ENCODE measurements at places on chromosomes 3 and 15. TPM values are rescaled to one million over a fixed set of nuclear protein-coding genes. Genes with fewer than 3 reads are reported as not detected.
A peak's percentile ranks its signal among the peaks of the same experiment; 100 is the strongest.

Gene PAK6
- not detected for total RNA-seq

Gene TMOD2
- total RNA-seq, result 22.3 TPM

- DNase-seq, result no peak
These were observed 48.2 kb upstream of the FHIT start for GRCh38 chr3:61299343-61300005.

GRCh38 chr3:160829486-160830009, 73.5 kb downstream of the PPM1L start:
- DNase-seq, result no peak

- no peak for DNase-seq
These were observed 115.4 kb upstream of the PRICKLE2 start for GRCh38 chr3:64340641-64341101.

GRCh38 chr3:40737343-40737742, 212.6 kb downstream of the ZNF621 start:
- no peak for DNase-seq

- no peak for DNase-seq
These were observed 20.7 kb upstream of the ANKRD34C start for GRCh38 chr15:79261836-79262235.

DNA sequence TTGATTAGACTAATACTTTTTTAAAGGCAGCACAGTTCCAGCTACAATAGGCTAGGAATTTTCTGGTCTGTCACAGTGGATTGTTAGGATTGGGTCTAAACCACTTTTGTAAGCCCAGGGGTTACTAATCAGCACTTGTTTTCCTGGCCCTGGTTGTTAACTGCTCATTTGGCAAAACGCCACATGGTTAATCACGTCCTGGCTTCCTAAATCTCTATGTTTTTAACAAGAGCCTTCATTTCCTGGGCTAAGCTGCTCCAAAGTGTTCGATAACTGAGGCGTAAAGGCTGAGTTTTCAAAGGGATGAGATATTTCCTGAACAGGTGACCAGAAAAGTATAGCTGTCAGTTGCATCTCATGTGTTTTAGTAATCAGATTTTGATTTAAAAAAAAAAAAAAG, 38.9 kb upstream of the CLRN1 start:
- peak; percentile 75 for DNase-seq
